Activated T-cell treated with anti-CD3 and anti-CD28 coated beads, Interleukin-2, amount 50 U/mL, for 4 hours (primary cell): ENCODE measurements at places on chromosomes 5 and 9. TPM values are rescaled to one million over a fixed set of nuclear protein-coding genes. Genes with fewer than 3 reads are reported as not detected.

The SLC27A6 gene
- not detected for total RNA-seq

The WDR70 gene
- 33.6 TPM for total RNA-seq

The ORM2 gene
- not detected for total RNA-seq

The EXOSC3 gene
- total RNA-seq, result 123 TPM

The EGFLAM gene
- not detected for total RNA-seq

The MOB3B gene
- 0.57 TPM for total RNA-seq

The LRRC19 gene
- not detected for total RNA-seq

The WNT8A gene
- not detected for total RNA-seq

The SLCO6A1 gene
- total RNA-seq, result not detected

The CORO2A gene
- total RNA-seq, result 1.7 TPM

The RAI14 gene
- 7.1 TPM for total RNA-seq

The GGTA1 gene
- not detected for total RNA-seq

The SEMA4D gene
- total RNA-seq, result 348 TPM

The S1PR3 gene
- total RNA-seq, result 2.3 TPM

The CRB2 gene
- total RNA-seq, result not detected

The BARX1 gene
- total RNA-seq, result not detected

The TMEM174 gene
- not detected for total RNA-seq

The ITGA2 gene
- 1.1 TPM for total RNA-seq

The PRRX2 gene
- 1.3 TPM for total RNA-seq

The CCDC187 gene
- not detected for total RNA-seq

The RAPGEF1 gene
- total RNA-seq, result 111 TPM

The ADAMTS16 gene
- 0.03 TPM for total RNA-seq

The NTMT1 gene
- total RNA-seq, result 93.4 TPM

The FAM13B gene
- total RNA-seq, result 17.7 TPM

The SCGB3A1 gene
- total RNA-seq, result not detected

The MYOZ3 gene
- total RNA-seq, result not detected

The PCDHA8 gene
- total RNA-seq, result not detected

The SLC1A1 gene
- 0.05 TPM for total RNA-seq

The MCC gene
- total RNA-seq, result 2.5 TPM

The ZNF462 gene
- 0.25 TPM for total RNA-seq

The RELL2 gene
- total RNA-seq, result 25.8 TPM

The QRFP gene
- not detected for total RNA-seq

The SAXO1 gene
- not detected for total RNA-seq

The GADD45G gene
- total RNA-seq, result 6.4 TPM

The HTR1A gene
- not detected for total RNA-seq

The CD72 gene
- 3.9 TPM for total RNA-seq

The DOK3 gene
- 8.2 TPM for total RNA-seq

The CD74 gene
- total RNA-seq, result 241 TPM

The GLRA1 gene
- not detected for total RNA-seq

The GARIN3 gene
- total RNA-seq, result 0.22 TPM

The GPSM1 gene
- 12.8 TPM for total RNA-seq

The CMYA5 gene
- 0.22 TPM for total RNA-seq

The SLC46A2 gene
- not detected for total RNA-seq

The TMC1 gene
- not detected for total RNA-seq

The C9orf50 gene
- total RNA-seq, result not detected

The PCDHB2 gene
- 0.19 TPM for total RNA-seq

The TMEFF1 gene
- total RNA-seq, result 0.24 TPM

The SNCAIP gene
- total RNA-seq, result not detected

The IRX2 gene
- not detected for total RNA-seq

The DRD1 gene
- not detected for total RNA-seq

The GHR gene
- total RNA-seq, result 0.08 TPM

The CDKN2B-AS1 gene
- not detected for total RNA-seq
